Sciatic nerve (tissue), 2 donors: ENCODE measurements at places on chromosomes 11 and 22.
A peak's percentile ranks its signal among the peaks of the same experiment; 100 is the strongest.

DNA sequence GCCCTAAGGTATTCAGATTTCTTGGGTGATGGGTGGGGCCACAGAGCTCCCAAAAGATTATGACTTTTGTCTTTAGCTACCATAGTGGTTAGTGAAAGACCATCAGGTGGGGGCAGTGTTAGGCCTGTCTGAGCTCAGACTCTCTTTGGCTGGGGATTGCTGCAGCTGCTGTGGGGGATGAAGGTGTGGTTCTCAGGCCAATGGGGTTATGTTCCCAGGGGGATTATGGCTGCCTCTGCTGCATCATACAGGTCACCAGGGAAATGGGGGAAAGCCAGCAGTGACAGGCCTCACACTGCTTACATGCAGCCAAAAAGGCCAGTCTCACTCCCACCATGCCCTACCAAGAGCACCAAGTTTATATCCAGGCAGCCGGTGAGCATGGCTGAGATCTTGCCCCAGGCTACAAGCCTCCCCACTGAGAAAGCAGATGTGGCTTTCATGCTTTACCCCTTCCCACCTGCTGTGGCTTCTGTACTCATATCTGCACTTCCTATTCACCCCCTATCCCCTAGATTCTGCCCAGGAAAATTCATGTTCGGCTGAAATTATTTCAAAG, 24.8 kb downstream of the CNTF start:
- no peak for DNase-seq

- DNase-seq: no peak
These were observed 13.6 kb upstream of the CDC42EP1 start for GRCh38 chr22:37546437-37547250.

- no peak for DNase-seq
These were observed 26.2 kb downstream of the FAM83F start for GRCh38 chr22:40020956-40021355.

DNA sequence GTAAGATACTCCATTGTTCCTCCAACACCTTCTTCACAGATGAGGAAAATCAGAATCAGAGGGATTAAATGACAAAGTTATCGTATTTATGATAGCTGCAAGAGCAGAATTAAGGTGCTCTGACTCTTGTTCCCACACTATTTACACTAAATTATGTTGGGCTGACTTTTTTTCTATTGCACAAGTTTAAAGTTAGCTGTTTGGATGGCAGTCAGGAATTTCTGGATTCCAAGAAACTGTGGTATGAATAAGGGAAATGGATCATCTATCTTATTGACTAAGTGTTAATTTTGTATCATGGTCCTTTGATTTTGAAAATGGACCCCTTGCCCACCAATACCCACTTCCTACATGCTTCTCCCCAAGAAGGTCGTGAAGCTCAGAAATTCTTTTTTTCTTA, 19.9 kb upstream of the APOA1 start:
- DNase-seq: no peak

- no peak for DNase-seq
These were observed 598.2 kb upstream of the ANO3 start for GRCh38 chr11:25733777-25734176.

GRCh38 chr22:49158741-49159564, 668.7 kb downstream of the BRD1 start:
- DNase-seq: peak; percentile 37

DNA sequence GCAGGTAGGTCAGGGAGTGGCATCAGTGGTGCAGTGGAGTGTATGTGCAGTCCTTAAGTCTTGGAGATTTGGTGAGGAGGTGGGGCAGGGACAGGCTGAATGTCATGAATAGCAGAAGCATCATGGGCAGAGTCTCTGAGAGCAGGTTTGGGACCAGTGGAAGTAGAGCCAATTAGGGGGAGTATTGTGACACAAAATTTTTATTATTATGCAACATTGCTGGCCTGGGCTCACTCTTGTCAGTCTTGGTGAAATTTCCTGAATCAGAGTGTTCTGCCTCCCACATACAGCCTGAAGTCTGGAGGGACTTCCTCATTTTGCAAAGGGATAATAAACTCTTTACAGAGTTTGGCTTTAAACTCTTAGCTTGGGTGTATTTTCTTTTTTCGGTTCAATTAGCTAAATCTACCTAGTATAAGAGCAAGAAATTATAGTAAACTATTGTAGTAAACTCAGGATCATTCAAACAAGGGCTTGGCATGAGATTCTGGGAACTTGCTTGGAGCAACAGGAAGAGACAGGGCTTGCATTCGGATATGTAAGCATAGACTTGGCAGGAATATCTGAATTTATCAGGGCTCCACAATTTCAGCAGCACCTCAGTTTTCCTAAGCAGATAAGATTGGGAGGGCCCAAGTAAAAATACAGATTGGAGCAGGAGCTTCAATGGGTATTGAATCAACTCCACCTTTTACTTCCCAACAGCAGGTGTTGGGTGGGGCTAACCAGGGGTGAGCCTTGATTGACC, 67.7 kb downstream of the FDX1 start:
- DNase-seq: no peak

- DNase-seq: no peak
These were observed 42.1 kb downstream of the LRRC32 start for GRCh38 chr11:76628408-76628947.

GRCh38 chr11:76947800-76948199, 86.4 kb upstream of the B3GNT6 start:
- no peak for DNase-seq

- peak; percentile 33 for DNase-seq
These were observed 12.6 kb downstream of the SULT4A1 start for GRCh38 chr22:43849731-43850130.

DNA sequence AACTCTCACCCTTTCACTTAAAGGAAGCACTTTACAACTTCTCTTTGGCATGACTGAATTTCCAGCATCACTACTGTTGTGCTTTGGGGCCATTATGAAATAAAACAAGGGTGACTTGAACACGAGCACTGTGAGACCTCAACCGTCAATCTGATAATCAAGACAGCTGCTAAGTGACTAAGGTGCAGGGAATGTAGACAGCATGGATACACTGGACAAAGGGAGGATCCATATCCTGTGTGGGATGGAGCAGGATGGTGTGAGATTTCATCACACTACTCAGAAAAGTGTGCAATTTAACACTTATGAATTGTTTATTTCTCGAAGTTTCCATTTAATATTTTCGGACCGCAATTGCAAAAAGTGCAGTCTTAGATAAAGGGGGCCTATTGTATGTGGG, 16.1 kb upstream of the EXPH5 start:
- no peak for DNase-seq

- no peak for DNase-seq
These were observed 4.4 kb downstream of the KCNJ5 start for GRCh38 chr11:128895526-128895925.

- DNase-seq: no peak
These were observed 13.1 kb downstream of the MS4A15 start for GRCh38 chr11:60769811-60770210.

DNA sequence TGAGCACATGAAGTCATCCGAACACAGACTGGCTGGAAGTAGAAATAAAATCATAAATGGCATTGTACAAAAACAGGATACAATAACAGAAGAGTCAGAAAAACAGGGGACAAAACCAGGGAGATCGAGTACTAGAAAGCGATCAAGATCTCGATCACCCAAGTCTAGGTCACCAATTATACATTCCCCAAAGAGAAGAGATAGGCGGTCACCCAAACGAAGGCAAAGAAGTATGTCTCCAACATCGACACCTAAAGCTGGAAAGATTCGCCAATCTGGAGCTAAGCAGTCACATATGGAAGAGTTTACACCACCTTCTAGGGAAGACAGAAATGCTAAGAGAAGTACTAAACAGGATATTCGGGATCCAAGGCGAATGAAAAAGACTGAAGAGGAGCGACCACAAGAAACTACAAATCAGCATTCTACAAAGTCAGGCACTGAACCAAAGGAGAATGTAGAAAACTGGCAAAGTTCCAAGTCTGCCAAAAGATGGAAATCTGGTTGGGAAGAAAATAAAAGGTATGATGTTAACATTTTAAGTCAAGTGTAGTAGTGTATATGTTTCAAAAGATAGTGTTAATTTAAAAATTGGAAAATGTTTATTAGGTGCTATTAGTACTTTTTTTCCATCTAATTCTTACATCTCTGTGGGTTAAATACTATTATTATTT, 9.4 kb downstream of the PCF11 start:
- no peak for DNase-seq

GRCh38 chr11:122668562-122669090, 13.1 kb downstream of the UBASH3B start:
- no peak for DNase-seq

DNA sequence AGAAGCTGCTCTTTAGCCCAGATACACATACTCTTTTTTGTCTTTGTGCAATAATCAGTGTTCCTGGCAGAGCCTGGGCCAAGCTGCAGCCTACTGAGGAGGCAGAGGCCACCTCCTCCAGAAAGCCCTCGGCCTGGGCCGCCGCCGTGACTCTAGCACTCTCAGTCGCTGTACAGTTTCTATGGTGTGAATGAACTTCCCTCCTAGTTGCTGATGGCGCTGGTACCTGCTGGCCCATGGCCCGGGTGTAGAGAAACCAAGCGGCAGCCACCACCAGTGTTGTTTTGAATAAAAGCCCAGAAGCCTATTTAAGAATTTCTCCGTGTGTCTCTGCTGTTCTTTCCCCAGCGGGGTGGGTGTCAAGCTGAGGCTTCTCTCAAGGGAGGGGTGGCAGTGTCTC, 118.9 kb downstream of the CACNA1I start:
- DNase-seq: no peak

DNA sequence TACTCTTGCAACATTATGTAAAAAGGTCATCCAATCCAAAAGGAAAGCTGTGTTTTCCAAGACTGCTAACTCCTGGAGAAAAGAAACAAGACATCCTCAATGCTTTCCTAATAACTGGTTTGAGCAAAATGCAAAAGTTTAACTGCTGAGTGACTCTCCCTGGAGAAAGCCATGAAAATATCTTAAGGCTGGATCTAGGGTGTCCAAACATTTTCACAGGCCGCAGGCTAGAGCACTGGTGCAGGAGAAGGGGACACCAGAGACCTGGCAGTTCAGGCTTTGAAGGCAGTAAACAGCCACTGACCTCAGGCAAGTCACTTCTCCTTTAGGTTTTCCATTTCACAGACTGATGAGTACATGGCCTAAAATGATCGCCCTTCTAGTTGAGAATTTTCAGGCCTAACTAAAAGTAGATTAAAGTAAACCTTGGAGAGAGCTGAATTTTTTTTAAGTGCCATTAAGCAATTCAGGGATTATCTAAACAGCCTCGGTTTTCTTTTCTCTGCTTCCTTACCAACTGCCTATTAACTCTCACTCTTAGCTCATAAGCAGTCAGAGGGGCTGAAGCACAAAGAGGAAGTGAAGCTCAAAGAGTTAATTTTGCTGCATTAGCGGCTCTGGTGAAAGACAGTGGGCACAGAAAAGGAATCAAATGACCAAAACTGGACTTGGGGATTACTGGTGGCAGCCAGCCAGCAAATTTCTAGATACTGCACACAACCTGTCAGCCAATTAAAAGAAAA, 2.3 kb downstream of the CHKA start:
- no peak for DNase-seq

DNA sequence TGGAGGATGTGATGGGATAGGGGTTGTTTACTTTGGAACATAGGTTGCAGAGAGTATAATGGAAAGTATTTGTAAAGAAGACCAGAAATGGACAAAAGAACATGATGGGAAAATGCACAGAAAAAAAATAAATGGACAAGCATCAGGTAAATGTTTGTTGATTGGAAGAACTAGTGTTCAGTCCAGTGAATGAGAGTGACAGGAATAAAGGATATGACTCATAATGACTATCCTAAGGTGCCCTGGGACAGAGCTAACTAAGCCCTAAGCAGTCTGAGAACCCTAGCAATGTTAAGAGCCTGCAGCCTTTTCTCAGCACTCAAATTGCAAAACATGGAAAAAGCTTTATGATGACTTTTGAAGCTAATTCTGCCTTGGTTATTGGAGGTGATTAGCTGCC, 732.8 kb upstream of the ANO5 start:
- DNase-seq: no peak

DNA sequence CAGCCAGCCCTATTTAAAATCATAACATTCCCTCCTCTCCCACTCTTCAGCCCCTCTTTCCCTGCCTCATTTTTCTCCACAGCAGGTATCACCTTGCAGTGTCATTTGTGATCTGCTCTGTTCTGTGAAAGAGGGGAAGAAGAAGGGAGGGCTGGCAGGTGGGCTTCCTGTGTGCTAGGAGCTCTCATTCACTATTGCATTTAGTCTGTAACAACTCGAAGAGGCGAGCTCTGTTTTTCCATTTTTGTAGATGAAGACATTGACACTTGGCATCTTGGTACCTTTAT, 52.1 kb upstream of the CRYBB3 start:
- DNase-seq: no peak

DNA sequence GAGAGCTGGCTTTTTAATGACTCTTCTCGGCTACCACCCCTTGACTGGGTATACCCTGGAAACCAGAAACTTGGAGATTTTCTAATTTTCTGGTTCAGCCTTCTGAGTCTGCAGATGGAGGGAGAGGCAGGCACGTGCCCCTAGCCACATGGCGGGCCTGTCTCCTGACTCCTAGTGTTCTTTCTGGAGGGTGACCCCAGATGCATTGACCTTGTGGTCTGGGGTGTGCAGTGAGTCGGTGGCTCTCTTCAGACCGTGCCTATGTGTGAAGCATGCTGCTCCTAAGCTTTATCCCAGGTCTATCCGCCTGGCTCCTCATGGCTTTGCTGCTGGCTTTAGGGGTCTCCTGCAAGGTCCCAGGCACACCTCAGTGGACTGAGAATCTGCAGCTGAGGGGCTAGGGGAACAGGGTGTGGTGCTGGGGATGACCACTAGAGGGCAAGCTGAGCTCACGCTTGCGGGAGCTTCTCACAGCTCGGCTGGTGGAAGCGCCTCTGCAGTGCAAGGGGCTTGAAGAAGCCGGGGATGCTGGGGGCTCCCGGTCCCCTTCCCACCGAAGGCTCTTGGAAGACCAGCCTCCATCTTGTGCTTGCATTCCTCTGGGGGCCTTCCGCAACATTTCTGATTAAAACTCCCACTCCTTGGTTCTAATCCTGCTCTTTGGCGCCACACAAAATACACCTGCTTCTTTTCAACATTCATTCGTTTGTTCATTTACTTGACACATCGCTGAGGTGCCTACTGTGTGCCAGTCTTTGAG, 51.8 kb downstream of the OTOG start:
- DNase-seq: peak; percentile 86

- no peak for DNase-seq
These were observed 59.4 kb downstream of the KCNA4 start for GRCh38 chr11:29957431-29957830.

- DNase-seq: no peak
These were observed 17.2 kb downstream of the KIAA1671 start for GRCh38 chr22:24969560-24970301.

- DNase-seq: no peak
These were observed 4.7 kb downstream of the FOSL1 start for GRCh38 chr11:65895482-65895981.

GRCh38 chr11:101862391-101863233, 52.2 kb upstream of the CEP126 start:
- DNase-seq: no peak
